ENCODE measurements at places on chromosomes 2 and 18.

- no peak for DNase-seq
These were observed 102.7 kb downstream of the UBE2E3 start for GRCh38 chr2:181083140-181083539.

DNA sequence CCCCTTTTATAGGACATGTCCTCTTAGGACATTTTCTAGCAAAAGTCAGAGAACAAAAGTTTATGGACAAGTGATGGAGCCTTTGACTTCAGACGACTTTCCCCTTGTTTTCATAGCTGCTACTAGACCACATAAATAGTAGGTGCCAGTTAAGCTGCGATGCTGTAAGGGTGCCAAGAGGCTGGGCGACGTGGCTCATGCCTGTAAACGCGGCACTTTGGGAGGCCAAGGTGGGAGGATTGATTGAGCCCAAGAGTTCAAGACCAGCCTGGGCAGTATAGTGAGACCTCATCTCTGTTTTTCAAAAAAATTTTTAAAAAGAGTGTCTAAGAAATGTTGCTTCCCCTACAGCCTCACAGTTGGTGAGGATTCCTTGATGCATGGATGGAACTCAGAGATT is 2.2 kb upstream of the PLB1 start:
- DNase-seq = no peak

DNA sequence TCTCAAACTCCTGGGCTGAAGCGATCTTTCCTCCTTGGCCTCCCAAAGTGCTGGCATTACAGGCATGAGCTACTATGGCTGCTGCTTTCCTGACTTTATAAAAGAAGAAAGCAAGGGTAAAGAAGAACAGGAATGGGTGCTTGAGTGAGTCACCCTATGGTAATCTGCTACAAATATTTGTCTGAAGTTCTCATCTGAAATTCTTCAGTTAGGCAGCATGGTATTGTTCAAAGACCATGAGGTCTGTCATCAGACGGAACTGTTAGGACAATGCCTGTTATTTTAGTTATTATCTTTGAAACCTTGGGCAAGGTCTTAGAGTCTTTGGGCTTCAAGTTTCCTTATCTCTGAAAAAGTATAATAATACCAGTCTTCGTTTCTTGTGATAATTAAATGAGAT is 695.8 kb downstream of the RNF144A start:
- no peak for DNase-seq

DNA sequence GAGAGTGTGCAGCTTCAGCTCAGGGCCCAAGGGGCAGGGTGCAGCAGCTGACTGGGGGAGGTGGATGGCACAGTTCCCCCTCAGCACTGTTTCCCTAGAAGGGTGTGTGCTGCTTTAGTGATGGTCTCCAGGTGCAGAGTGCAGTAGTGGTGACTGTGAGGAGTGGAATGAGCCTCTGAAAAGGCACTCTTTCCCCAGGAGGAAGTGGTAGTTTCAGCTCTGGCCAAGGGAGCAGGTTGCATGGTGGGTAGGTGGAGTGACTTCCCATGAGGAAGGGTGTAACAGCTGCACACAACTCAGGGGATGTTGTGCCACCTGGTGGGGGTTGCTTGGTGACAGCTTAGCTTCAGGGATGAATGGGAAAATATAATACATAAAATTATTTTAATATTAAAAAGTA is 251.5 kb upstream of the NXPH2 start:
- no peak for DNase-seq

DNA sequence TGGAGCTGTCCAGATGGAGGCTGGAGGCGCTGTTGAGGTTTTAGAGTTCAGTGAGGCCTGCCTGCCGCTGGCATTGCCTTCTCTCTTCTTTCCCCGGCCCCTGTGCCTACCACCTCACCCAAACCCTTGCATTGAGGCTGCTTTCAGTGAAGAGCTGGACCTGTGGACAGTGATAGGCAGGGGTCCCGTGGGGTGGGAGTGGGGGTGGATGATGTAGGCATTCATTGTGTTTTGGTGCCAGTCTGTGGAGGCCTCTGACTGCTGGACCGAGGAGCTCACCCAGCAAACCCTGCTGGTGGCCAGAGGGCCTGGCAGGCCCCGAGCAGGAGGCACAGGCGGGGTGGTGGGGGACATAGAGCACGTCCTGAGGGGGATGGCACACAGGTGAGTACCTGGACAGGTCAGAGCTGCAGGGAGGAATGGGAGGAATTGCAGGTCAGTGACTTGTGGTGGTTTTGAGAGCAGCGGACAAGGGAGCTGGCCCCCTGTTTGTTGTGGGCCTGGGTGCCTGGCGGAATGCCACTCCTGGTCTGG is 35.6 kb downstream of the NGEF start:
- DNase-seq = no peak

- DNase-seq = no peak
These were observed 2.8 kb downstream of the KYNU start for GRCh38 chr2:142880279-142880678.

- DNase-seq = no peak
These were observed 76.9 kb downstream of the DIS3L2 start for GRCh38 chr2:232038251-232038880.

- DNase-seq = no peak
These were observed 40.3 kb downstream of the PSTPIP2 start for GRCh38 chr18:46031741-46032140.

GRCh38 chr2:102369866-102370265 is 14.3 kb downstream of the IL18R1 start:
- no peak for DNase-seq

GRCh38 chr2:49335546-49335945 is 181.2 kb upstream of the FSHR start:
- DNase-seq = no peak

DNA sequence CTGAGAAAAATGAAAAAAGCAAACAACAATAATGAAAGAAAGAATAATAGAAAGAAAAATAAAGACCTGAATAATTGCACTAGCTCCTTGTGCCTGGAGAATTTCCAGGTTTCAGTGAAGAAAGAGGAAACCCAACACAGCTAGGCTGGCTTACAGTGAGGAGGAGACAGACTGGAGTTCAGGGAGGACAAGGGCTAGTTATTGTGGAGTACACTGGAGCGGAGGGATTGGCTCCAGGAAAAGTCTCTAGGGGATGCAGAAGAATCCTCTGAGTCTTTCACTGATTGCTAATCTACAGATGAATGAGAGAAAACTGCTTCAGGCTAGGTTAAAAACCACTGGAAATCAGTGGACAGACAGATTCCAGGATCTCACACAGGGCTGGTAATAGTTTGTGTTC is 163.6 kb upstream of the RBMS1 start:
- no peak for DNase-seq

- DNase-seq = no peak
These were observed 182.7 kb downstream of the LRATD1 start for GRCh38 chr2:14815201-14815600.

- DNase-seq = no peak
These were observed 12.7 kb upstream of the FZD5 start for GRCh38 chr2:207782238-207783030.

- DNase-seq = no peak
These were observed 67.7 kb downstream of the FRZB start for GRCh38 chr2:182798736-182799135.

DNA sequence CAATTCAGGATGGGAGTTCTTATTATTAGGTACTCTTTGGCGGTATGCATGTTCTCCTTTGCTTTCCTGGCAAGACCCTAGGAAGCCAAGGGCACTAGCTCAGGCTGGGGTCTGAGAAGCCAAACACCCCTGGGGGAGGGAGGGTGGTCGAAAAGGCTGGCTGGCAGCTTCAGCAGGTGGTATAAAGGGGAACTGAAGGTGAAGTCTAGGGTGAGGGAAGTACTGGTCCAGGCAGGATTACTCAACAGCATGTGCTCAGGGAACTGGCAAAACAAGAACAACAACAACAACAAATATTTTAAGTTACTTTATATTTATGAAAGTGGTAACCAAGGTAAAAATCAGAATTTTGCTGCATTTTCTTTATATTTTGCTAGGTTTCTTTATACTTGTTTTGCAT is 40.7 kb upstream of the PCBP1 start:
- DNase-seq = no peak

DNA sequence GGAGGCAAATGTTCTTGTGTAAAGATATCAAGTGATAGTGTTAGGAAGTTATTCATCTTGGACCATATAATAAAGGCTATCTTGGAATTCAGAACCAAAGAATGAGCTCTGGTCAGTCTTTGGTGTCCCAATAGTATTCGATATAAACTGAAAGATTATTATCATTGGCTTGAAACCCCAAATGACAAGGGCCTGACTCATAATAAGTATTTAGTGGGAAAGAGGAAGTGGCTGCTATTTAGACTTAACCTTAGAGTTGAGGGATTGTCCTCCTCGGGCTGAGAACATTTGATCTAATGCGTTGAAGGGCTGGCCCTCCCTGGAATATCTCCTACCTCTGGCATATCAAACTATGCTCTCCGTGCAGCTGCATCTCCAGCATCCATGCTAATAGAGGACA is 67.5 kb downstream of the CDH20 start:
- DNase-seq = no peak

GRCh38 chr2:218577482-218578220 is 9.0 kb downstream of the CNOT9 start:
- no peak for DNase-seq

GRCh38 chr2:118251427-118251826 is 163.2 kb downstream of the INSIG2 start:
- no peak for DNase-seq

- DNase-seq = no peak
These were observed 271.6 kb downstream of the EIPR1 start for GRCh38 chr2:3105814-3106569.

DNA sequence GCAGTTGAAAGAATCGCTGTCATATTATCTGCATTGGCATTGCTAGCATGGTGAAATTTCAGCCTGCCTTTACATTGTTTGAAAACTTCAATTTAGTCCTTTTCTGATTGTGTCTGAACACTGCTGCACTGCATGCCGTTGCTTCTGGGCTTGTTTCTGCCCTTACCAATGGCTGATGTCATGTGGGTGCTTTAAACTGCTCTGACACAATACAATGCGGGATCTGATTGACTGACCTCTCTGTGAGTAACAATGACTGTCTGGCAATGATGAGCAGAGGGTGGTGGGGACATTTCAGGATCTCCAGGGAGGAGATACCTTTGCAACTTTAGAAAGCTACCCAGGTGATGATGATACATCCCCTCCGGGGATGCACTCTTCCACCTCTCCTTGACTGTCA is 119.5 kb upstream of the ZBTB14 start:
- DNase-seq = no peak

GRCh38 chr2:162244541-162245031 is 1.3 kb upstream of the FAP start:
- DNase-seq = no peak

- DNase-seq = no peak
These were observed 100.7 kb downstream of the RAPGEF4 start for GRCh38 chr2:172836347-172836821.

DNA sequence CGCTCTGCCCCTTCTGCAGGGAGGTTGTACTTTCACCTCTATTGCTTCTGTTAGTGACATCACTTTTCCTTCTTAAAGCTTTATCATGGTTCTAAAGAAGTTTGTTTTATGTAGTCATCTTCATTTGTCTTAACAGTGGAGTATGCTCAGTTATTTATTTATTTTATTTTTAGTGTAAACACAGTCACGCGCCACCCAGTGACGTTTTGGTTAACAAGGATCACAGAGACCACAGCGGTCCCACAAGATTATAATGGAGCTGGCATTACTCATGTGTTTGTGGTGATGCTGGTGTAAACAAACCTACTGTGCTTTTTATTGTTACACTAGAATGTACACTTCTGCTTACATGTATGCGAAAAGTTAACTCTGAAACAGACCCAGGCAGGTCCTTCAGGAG is 89.9 kb downstream of the SOX11 start:
- DNase-seq = no peak

DNA sequence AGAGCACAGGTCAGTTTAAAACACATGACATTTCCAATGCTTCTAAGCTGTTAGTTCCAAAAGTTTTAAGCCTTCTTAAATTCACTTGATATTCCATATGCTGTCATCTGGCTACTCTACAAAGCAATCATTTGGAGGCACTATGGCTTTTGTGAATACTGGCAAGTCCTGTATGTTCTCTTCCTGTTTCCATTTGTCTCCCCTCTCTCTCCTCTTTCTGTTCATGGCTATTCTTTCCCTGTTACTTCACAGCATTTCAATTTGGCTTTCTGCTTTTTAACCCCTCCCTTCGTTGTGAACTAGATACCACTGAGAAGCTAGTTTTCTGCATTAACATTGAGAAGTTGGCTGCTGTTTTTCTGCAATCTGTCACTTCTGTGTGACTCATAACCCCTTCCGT is 1337.2 kb upstream of the CELF4 start:
- no peak for DNase-seq

DNA sequence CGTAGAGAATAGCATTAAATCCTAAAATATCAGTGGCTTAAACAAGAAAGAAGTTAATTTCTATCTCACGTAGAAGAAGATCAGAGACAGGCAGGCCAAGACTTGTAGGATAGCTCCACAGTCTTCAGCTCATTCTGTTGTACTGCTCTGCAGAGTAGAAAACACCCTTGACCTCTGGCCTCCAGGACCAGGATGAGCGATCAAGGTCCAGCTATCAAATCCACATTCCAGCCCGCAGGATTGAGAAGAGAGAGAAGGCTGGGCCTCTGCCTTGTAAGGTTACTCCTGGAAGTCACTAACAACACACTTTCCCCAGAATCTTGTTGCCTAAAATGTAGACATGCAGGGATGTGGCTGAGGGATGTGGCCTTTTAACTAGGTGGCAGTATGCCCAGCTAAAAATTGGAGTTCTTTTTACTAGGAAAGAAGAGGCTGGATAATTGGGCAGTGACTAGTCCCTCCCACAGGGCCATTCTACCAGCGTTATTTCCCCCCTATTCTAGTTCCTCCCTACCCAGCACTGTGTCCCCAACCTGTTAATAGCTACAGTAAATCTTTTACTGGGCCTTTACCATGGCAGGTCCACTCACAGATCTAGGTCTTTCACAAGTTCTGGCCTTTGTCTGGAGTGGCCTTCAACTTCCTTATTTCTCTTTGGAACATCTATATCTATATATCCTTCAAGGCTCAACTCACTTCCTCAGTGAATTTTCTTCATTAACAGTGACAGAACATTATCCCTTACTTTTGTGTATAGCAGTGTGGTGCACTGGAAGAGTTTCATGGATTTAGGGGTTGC is 165.0 kb downstream of the DIS3L2 start:
- DNase-seq = no peak

DNA sequence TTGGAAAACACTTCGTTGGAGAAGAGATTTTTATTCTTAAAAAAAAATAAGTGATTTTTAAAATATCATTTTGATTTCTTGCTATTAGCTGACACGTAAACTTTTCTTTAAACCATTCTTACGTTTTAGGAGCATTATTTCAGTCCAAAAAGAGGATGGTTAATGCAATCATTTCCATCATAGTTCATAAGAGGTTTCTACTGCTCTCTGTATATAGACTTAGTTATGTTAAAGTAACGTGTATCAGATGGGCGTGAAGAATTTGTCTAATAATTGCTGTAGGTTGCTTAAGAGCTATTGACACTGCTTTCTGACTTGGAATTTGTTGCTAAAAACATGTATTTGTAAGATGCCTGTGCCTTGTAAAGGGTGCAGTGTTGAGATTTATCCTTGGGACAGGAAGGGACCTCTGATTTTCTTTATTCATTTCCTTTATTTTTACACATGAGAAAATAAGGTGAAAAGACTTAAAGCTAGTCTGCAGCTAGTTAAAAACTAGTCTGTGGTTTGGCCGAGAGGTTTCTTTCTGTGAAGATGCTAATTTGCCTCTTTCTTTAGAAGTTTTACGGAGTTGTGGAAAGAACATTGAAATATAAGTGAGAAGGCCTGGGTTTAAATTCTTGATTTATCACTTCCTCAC is 2.9 kb downstream of the ANKRD12 start:
- DNase-seq = no peak

Measured in GM12891 (cell line).